ENCODE measurements at places on chromosomes 12 and 14.

DNA sequence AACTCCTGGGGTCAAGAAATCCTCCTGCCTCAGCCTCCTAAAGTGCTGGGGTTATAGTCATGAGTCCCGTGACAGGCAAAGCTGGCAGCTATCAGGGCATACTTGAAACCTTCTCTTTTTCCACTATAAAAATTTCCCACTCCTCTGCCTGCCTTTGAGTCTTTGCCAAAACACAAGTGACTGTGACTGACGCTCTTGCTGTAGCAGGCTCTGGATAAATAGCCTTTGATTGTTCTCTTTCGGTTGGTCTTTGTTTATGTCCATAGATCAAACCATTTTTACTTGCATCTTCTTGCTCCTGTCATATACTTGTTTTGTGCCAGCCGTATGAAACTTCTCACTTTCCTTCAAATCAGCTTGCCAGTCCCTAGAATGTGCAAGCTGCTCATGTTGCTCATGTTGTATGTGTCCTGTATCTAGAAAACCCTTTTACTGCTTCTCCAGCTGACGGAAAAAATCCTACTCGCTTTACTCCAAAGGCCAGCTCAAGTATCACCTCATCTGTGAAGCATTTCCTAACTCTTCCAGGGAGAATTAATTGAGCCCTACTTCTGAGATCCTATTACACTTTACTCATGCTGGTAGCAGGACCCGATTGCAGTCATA is 73.1 kb downstream of the RESF1 start:
- no peak for DNase-seq

GRCh38 chr14:85873006-85873405 is 343.1 kb downstream of the FLRT2 start:
- no peak for DNase-seq

DNA sequence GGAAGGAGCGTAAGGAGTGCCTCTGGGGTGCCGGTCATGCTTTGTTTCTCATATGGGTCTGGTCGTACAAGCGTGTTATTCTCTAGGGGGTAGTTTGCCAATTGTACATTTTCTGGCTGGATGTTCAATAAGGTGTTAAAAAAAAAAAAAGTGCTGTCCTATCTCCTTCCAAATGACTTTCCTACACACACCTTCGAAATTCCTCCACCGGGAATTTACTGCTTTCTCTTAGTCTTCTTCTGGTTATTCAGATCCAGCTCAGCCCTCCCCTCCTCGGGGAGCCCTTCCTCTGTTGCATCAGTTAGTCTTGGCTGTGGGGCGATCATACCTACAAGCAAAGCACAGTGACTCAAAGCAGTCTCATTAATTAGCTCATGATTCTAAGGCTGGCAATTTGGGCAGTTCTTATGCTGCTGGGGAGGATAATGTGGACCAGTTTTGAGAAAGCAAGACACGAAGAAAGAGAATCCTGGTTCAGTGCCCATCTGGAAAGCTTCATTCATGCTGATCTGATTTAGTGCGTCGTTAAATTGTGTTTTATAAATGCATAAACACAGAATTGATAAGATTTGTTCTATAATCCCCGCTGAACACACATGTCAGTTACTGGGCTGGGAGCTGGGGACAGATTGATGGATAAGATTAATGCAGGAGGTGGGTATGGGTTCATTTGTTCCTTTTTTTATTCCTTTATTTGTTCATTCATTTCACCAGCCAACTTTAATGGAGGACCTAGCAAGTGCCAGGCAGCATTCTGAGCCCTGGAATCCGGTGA is 9.2 kb upstream of the CLMN start:
- DNase-seq, result no peak

GRCh38 chr12:3141339-3142321 is 64.5 kb downstream of the TSPAN9 start:
- DNase-seq, result no peak

GRCh38 chr12:87943762-87944161 is 85.4 kb downstream of the C12orf50 start:
- no peak for DNase-seq

GRCh38 chr14:84959851-84960520 is 570.0 kb upstream of the FLRT2 start:
- no peak for DNase-seq

- DNase-seq, result peak; percentile 37
Observed at GRCh38 chr12:96210376-96211055, 16.3 kb downstream of the ELK3 start.

All from activated CD4-positive, alpha-beta T cell treated with anti-CD3 and anti-CD28 coated beads for 24 hours (primary cell).